Gastrocnemius medialis (tissue), 4 donors: ENCODE measurements at places on chromosomes 3 and 15.

DNA sequence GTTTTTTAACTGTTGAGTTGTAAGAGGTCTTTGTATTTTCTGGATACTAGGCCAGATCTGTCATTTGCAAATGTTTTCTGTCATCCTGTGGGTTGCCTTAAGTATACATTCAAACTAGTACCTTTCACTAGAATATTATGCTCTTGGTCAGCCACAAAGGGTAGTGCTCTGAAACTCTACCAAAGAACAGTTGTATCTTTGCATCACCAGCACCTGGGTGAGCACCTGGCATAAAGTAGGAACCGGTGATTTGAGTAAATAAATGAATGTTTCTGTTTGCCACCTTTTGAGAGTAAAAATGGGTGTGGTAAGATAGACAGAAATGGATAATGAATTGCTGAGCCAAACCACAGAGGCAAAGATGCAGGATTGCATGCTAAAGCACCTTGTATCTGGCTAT lies 98.7 kb downstream of the SLCO3A1 start:
- no peak for DNase-seq

- DNase-seq, result no peak
These were observed 76.9 kb downstream of the RPN1 start for GRCh38 chr3:128573707-128574162.

GRCh38 chr3:170977949-170978745 lies 48.4 kb downstream of the SLC2A2 start:
- DNase-seq, result no peak

GRCh38 chr15:42138411-42138810 lies 18.0 kb downstream of the PLA2G4F start:
- no peak for DNase-seq

- no peak for DNase-seq
These were observed 71.9 kb upstream of the THSD4 start for GRCh38 chr15:71043373-71043772.

GRCh38 chr15:91426412-91426811 lies 326.4 kb downstream of the SV2B start:
- DNase-seq, result no peak

DNA sequence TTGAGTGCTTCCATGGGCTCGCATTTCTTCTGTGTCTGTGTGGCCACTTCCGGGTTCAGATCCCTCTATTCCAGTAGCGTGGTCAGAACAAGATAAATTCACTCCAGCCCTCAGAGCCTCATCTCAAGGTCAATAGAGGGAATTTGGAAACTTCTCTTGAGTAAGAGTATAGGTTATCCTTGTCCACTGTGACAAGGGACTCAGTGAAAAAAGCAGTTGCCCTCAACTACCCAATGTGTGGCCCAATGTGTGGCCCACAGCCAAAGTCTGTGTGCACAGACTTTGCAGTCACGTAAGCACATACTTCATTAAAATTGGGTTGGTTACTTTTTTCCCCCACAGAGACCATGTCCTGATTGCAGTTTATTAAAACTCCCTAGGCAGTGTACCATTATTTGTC lies 305.6 kb upstream of the SEMA6D start:
- no peak for DNase-seq

- DNase-seq, result no peak
These were observed 191.7 kb upstream of the GBE1 start for GRCh38 chr3:81953111-81953510.

DNA sequence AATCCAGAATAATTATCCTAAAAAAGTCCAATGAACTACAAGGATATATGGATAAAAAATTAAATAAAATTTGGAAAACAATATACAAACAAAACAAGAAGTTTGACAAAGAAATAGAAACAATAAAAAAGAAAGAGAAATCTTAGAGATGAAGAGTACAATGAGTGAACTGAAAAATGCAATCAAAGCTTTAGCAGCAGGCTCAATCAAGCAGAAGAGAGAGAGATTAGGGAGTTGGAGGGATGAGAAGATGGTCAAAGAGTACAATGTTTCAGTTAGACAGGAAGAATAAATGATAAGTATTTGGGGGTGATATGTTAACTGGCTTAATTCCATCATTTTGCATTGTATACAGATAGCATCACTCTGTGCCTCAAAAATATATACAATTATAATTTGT lies 29.9 kb downstream of the POLQ start:
- no peak for DNase-seq

DNA sequence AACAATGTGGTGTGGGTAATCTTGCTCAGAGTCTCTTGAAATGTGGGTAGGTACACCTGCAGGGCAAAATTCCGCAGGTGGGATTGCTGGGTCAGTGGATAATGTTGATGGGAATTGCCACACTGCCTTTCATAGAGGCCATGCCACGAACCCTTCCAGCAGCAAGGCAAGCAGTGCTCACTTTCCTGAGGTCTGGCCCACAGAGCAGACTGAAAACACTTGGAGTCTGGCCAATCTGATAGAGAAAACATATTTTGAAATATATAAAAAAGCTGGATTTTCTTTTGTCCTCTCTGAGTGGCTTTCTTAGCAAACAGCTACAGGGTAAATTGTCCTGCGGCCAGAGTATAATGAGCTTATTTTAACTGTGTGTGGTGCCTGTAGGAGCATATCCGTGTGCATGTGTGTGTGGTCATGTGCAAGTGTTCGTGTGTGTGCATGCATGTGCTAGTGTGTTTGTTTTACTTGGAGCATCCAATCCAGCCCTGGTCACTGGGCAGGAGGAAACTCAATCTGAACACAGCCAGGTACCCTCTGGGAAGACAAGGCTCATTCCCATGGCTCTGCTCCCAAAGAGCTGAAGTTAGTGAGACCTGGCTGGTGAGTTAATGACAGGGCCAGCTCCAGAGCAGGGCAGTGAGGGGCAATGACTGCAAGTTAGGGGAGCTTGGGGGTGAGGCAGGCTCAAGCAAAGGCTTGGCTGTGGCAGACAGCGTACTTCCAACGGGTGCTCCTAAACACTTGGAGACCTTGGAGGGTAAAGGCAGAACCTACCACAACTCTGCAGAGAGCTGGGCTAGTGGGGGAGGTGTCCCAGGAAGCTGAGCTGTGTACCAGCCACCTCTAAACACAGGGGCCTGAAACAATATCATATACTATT lies 91.3 kb downstream of the PLXNA1 start:
- no peak for DNase-seq

GRCh38 chr3:70943886-70944285 lies 631.4 kb upstream of the MDFIC2 start:
- no peak for DNase-seq

DNA sequence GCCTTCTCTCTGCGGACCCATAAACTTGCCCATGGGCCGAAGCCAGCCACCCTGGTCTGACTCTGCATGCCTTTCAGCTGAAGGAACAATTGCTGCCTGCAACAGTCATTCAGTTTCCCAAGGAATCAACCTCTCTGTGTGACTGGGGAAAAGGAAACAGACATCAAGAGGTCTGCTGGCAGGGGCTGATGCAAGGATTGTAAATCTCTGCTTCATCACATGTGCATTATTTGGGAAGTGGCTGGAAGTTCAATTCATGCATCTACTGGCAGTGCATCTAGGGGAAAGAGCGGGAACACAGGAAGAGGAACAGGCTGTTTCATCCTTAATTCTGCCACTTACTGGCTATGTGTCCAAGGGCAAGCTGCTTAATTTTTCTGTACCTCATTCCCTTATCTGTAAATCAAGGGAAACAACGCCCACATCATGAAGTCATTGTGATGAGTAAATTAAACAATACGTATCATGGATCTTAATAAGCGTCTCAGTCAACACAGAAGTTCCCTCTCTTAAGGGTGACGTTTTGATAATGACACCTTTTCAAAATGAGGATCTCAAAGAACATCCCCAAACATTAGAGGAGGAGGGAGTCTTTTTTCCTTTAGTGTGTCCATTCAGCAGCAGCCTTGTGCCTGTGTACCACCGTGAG lies 17.4 kb upstream of the ADPGK start:
- DNase-seq, result no peak

- DNase-seq, result no peak
These were observed 3.3 kb upstream of the WNT5A start for GRCh38 chr3:55490276-55490913.
